T-cell (primary cell): ENCODE measurements at places on chromosomes 2 and 18. TPM values are rescaled to one million over a fixed set of nuclear protein-coding genes. Genes with fewer than 3 reads are reported as not detected.

Gene TRIM43
- total RNA-seq, result not detected

Gene SULT1C2
- total RNA-seq, result not detected

Gene QPCT
- total RNA-seq, result not detected

Gene MAB21L4
- not detected for total RNA-seq

Gene THSD7B
- total RNA-seq, result not detected

Gene INPP5D
- 135 TPM for total RNA-seq

Gene FIGLA
- not detected for total RNA-seq

Gene OSR1
- not detected for total RNA-seq

Gene REG1A
- 9.4 TPM for total RNA-seq

Gene IL1RL1
- 1.4 TPM for total RNA-seq

DNA sequence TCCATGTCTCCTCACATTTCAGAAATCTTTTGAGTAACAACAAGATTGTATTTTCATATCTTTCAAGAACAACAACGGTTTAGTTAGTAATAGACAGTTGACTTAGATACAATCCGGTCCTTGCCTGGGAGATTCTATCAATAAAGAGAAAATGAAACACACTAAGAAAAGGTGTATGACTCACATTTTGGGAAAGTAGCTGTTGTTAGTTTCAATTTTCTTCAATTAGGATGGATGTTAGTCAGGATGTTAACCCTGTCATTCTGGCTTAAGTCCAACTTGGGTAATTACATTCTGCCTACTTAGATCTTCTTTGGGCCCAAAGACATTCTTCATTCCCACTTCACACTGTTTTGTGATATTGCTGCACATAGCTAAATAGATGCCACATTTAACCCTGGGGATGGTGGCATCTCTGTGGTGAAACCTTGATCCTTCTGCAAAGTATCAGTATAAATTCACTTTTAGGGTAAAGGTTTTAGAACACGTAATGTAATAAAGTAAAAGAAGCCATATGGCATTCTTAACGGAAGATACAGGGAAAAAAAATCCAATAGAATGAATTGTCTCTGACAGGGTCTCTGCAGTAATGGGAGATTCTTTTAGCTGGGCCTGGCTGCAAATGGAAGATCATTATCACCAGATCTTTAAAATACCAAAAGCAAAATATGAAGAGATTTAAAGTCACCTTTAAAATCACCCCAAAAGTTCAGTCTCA is 365.5 kb downstream of the FIGN start:
- H3K4me3 ChIP-seq, result no peak overlapping the region
- no peaks in the 10 kb centered on the region for H3K27me3 ChIP-seq
- H3K27ac ChIP-seq, result no peak overlapping the region
- no peak for DNase-seq

DNA sequence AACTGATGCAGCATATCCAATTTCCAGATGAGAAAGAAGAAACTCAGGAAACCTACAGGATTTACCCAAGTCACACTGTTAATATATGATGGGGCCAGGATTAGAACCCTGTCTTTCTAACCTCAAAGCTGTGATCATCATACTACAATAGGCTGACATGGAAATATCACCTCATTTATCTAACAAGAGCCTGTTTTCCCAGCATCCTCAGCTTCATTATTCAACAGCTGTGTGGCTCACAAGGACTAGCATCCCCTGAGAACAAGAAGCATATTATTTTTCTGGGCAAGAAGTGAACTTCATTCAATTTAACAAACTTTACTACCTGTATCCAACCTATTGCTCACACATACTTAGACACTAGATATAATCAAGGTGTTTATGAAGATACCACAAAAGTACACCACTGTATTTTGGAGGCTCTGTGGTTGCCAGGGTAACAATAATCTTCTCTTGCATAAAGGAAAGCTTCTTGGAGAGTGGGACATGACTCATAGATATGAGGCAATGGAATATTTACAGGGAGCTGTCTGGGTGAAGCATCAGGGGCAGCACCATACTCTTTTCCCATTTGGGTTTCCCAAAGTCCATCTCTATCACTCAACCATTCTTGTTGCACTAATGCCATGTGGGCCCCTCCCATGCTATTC is 218.2 kb downstream of the RAD51AP2 start:
- no peaks in the 10 kb centered on the region for H3K36me3 ChIP-seq
- H3K4me3 ChIP-seq, result no peak overlapping the region
- no peaks in the 10 kb centered on the region for H3K4me1 ChIP-seq
- no peak overlapping the region for H3K27ac ChIP-seq
- no peak for DNase-seq

DNA sequence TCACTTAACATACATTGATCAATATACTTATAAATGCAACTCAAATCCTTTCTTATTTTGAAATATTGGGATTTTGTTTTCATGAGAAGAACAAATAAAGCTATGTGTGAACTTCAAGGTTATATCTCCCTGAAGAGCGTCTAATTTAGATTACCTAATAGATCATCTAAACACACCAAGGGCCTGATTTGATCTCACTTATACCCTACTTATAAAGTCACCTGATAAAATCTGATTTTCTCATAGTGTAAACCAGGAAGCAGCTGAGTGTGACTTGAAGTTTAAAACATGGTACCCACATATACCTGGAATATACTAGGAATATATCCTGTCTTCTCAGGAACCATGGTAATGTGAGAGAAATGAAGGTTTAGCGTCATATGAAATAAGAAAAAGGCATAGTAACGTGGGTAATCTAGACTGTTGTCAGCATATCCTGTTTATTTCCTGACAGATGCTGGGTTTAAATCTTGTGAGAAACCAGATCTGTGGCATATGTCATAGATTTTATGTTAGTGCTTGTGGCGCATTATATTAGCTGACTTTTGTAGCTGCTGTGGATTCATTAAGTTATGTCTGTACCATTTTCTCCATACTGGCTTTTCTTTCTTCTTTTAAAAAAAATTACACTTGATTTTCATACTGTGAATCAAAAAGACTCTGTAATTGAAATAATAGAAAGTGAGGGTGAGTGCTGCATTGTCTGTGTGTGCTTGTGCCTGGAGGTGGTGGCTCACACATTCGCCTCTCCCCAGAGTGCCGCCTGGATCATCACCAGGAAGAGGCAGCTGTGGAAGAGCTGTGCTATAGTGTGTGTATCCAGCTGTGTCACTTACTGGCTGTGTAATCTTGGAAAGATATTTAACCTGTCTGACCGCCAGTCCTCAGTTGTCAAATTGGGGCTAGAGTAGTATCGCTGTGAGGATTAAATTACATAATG is 164.0 kb downstream of the MYO3B start:
- H3K36me3 ChIP-seq, result no peaks in the 10 kb centered on the region
- DNase-seq, result no peak
- H3K27ac ChIP-seq, result no peak overlapping the region
- H3K27me3 ChIP-seq, result no peaks in the 10 kb centered on the region
- H3K4me1 ChIP-seq, result no peaks in the 10 kb centered on the region

DNA sequence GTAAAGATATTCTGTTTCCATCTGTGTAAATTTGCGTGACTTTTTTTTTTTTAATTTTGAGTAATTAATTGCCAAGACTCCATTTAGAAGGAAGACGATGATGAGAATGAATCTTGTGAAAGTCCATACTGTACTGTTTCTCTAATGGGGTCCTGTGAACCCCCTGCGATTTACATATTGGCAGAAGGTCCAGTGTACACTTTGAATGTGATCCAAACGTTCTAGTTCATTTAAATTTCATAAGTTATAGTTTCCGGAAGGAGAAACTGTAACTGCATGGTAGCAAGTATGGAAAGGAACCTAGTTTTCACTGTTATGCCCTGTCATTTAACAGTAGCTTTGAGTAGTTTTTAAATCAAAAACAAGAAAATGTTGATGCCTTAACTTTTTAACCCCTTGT is 166.7 kb downstream of the FMNL2 start:
- no peaks in the 10 kb centered on the region for H3K4me1 ChIP-seq
- DNase-seq, result no peak
- H3K4me3 ChIP-seq, result no peak overlapping the region
- no peak overlapping the region for H3K27ac ChIP-seq
- no peaks in the 10 kb centered on the region for H3K27me3 ChIP-seq

- no peak for DNase-seq
- H3K27ac ChIP-seq, result no peak overlapping the region
- H3K36me3 ChIP-seq, result no peaks in the 10 kb centered on the region
- H3K4me3 ChIP-seq, result no peak overlapping the region
Observed at GRCh38 chr2:71863396-71863795, 284.3 kb downstream of the CYP26B1 start.

DNA sequence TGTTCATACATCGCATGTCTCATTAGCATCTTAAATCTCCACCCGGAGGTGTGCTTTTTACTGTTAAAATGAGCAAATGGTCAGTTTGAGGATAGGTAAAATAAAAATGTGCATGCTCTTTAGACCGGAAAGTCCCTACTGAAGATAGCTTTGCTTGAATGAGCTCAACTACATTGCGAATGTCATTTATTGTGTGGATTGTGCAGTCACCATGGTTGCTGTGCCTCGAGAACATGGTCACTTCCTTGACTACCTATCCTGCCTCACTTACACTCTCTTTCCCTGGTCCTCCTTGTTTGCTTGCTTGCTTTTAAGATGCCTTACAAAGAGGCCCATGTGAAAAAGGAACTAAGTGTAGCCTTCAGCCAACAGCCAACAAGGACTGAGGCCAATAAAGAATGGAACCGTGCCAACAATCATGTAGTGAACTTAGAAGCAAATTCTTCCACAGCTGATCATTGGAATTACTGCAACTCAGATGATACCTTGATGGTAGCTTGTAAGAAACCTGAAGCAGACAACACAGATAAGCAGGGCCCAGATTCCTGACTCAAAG is 72.2 kb upstream of the BARD1 start:
- DNase-seq, result no peak

- no peaks in the 10 kb centered on the region for H3K27me3 ChIP-seq
- DNase-seq, result no peak
- H3K27ac ChIP-seq, result no peak overlapping the region
- H3K36me3 ChIP-seq, result no peaks in the 10 kb centered on the region
- H3K4me1 ChIP-seq, result peaks cover 12% of the 10 kb centered on the region
- H3K4me3 ChIP-seq, result no peak overlapping the region
Observed at GRCh38 chr2:113872201-113872600, 17.7 kb upstream of the ACTR3 start.

GRCh38 chr2:173150087-173150486 is 74.4 kb downstream of the MAP3K20 start:
- H3K4me1 ChIP-seq, result no peaks in the 10 kb centered on the region
- H3K4me3 ChIP-seq, result no peak overlapping the region
- peak overlapping the region; percentile 56 for H3K27ac ChIP-seq

DNA sequence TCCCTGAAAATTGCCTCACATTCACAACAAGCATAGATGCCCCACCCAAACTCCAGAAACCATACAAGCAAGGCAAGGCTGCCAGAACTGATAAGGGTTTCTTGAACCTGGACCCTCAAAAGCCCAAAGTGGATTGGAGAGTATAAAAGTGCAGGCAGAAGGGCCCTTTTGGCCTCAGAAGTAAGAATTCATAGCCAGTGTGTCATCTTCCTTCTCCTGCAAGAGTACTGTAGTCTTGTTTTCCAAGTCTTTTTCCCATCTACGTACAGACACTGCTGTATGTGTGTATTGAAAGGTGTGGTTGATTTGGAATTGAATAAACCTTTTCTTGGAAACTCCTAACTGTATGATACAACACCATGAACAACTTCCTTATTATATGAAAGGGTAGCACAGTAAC is 46.8 kb downstream of the ZC3H15 start:
- H3K36me3 ChIP-seq, result no peaks in the 10 kb centered on the region
- DNase-seq, result no peak
- H3K4me1 ChIP-seq, result no peaks in the 10 kb centered on the region
- H3K27ac ChIP-seq, result no peak overlapping the region
- H3K4me3 ChIP-seq, result no peak overlapping the region

- H3K4me3 ChIP-seq, result no peak overlapping the region
- peaks cover 10% of the 10 kb centered on the region for H3K4me1 ChIP-seq
- no peak for DNase-seq
- no peak overlapping the region for H3K27ac ChIP-seq
- no peaks in the 10 kb centered on the region for H3K36me3 ChIP-seq
Observed at GRCh38 chr2:237615631-237616249, 11.6 kb upstream of the LRRFIP1 start.

DNA sequence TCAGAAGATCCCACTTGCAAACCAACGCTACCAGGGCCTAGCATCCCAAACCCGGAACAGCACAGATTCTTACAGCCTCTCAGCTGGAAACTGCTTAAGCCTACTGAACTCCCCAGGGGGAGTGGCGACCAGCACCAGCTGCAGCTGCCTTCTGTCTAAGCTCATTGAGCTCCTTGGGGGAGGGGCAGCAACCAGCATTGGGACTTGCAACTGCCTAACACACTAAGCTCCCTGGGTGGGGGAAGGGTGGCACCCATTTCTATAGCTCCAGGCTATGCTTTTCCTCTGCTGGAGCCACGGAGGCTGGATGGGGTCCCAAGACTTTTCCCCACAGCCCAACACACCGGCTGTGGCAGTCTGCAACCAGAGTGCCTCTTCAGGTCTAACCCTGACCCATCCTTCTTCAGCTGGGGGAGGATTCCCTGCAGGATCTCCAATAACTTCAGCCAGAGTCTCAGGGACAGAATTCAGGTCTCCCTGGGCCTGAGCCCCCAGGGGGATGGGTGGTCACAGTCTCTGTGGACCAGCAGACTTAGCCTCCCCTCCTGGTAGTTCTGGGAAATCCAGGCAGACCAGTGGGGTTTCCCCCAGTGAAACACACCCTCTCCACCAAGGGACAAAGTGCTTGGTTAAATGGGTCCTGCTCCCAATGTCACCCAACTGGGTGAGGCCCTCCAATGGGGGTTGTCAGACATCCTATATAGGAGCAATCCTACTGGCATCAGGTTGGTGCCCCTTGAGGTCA is 45.9 kb upstream of the ITGA4 start:
- no peaks in the 10 kb centered on the region for H3K36me3 ChIP-seq
- H3K4me1 ChIP-seq, result no peaks in the 10 kb centered on the region
- no peak overlapping the region for H3K4me3 ChIP-seq
- H3K27ac ChIP-seq, result no peak overlapping the region
- H3K27me3 ChIP-seq, result no peaks in the 10 kb centered on the region

- no peak for DNase-seq
- H3K27ac ChIP-seq, result no peak overlapping the region
- no peaks in the 10 kb centered on the region for H3K4me1 ChIP-seq
- H3K27me3 ChIP-seq, result no peaks in the 10 kb centered on the region
Observed at GRCh38 chr2:155913356-155913755, 419.2 kb downstream of the NR4A2 start.

DNA sequence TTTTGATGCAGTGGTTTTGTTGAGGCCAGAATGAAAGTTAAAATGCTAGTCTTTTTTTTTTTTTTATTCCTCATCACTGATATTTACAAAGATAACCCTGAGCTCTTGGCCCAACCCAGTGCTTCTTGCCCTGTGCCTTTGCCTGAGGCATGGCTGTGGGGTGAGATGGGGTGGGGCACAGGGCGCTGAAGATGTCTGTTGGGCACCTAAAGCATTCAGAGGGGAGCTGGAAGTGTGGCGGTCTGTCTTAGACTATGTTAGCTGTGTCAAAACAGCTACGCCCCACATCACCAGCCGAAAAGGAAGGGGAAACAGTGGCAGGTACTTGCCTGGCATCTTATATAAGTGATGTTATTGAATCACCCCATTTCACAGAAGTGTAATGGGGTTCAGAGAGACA is 20.7 kb downstream of the TOGARAM2 start:
- H3K4me3 ChIP-seq, result no peak overlapping the region
- no peaks in the 10 kb centered on the region for H3K27me3 ChIP-seq
- DNase-seq, result no peak
- H3K36me3 ChIP-seq, result no peaks in the 10 kb centered on the region

- no peak overlapping the region for H3K4me3 ChIP-seq
- peaks cover 10% of the 10 kb centered on the region for H3K27me3 ChIP-seq
- no peaks in the 10 kb centered on the region for H3K4me1 ChIP-seq
- H3K36me3 ChIP-seq, result no peaks in the 10 kb centered on the region
Observed at GRCh38 chr18:78399992-78400503, 579.6 kb upstream of the SALL3 start.
